ENCODE measurements at places on chromosomes 12 and 14. TPM values are rescaled to one million over a fixed set of nuclear protein-coding genes. Genes with fewer than 3 reads are reported as not detected.

The CLECL1 gene
- not detected for total RNA-seq

The MUCL1 gene
- not detected for total RNA-seq

The GPR65 gene
- total RNA-seq, result 0.04 TPM

The CCDC197 gene
- total RNA-seq, result not detected

The DACT1 gene
- total RNA-seq, result 19.6 TPM

The ZDHHC22 gene
- 0.04 TPM for total RNA-seq

The VWF gene
- 0.20 TPM for total RNA-seq

The MORN3 gene
- total RNA-seq, result 0.27 TPM

- H3K4me3 ChIP-seq, result no peak overlapping the region
- peak overlapping the region; percentile 81 for H3K27ac ChIP-seq
- DNase-seq, result no peak
- no peaks in the 10 kb centered on the region for H3K36me3 ChIP-seq
- H3K4me1 ChIP-seq, result peaks cover 35% of the 10 kb centered on the region
These were observed 67.1 kb downstream of the DERA start for GRCh38 chr12:15977999-15978951.

- H3K4me3 ChIP-seq, result no peak overlapping the region
- no peak overlapping the region for H3K27ac ChIP-seq
- no peak for DNase-seq
- H3K4me1 ChIP-seq, result no peaks in the 10 kb centered on the region
- H3K27me3 ChIP-seq, result no peaks in the 10 kb centered on the region
- H3K36me3 ChIP-seq, result no peaks in the 10 kb centered on the region
These were observed 29.7 kb downstream of the BRAP start for GRCh38 chr12:111656016-111656415.

- H3K4me1 ChIP-seq, result no peaks in the 10 kb centered on the region
- H3K27me3 ChIP-seq, result peaks cover 4% of the 10 kb centered on the region
- H3K27ac ChIP-seq, result no peak overlapping the region
- H3K4me3 ChIP-seq, result no peak overlapping the region
- H3K36me3 ChIP-seq, result no peaks in the 10 kb centered on the region
- DNase-seq, result no peak
These were observed 202.8 kb downstream of the NUAK1 start for GRCh38 chr12:105935981-105936380.

DNA sequence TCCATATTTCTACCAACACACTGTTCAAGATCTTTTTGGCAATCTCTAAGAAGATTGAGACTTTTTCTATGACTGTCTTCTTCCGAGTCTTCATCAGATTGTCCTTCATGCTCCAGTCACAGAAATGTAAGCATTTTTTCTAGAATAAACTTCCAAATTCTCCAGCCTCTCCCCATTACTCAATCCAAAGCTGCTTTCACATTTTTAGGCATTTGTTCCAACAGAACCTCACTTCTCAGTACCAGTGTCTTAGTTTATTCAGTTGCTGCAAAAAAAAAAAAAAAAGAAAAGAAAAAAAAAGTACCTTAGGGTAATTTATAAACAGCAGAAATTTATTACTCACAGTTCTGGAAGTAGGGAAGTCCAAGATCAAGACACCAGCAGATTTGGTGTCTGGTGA, 290.8 kb upstream of the NOVA1 start:
- H3K27me3 ChIP-seq, result no peaks in the 10 kb centered on the region
- H3K27ac ChIP-seq, result no peak overlapping the region
- DNase-seq, result no peak
- H3K36me3 ChIP-seq, result no peaks in the 10 kb centered on the region

DNA sequence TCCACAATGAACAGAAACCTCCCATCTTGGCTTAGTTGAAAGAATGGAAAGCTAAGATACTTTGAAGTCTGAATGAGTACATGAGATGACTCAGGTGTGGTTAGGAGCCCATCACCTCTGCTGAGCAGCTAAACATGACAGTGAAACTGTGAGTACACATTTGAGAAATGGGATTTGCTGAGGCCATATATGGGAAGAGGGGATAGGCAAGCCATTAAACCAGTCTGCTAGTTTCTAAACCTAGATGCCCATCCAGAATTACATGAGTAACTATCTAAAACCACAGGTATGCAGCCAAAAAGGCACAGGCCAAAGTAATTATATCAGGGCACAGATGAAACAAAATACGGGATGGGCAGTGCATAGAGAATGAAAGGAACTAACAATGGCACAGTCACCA, 41.2 kb downstream of the NKX2-1 start:
- no peaks in the 10 kb centered on the region for H3K4me1 ChIP-seq
- no peaks in the 10 kb centered on the region for H3K36me3 ChIP-seq
- H3K27me3 ChIP-seq, result peaks cover 3% of the 10 kb centered on the region
- no peak overlapping the region for H3K27ac ChIP-seq
- no peak overlapping the region for H3K4me3 ChIP-seq

DNA sequence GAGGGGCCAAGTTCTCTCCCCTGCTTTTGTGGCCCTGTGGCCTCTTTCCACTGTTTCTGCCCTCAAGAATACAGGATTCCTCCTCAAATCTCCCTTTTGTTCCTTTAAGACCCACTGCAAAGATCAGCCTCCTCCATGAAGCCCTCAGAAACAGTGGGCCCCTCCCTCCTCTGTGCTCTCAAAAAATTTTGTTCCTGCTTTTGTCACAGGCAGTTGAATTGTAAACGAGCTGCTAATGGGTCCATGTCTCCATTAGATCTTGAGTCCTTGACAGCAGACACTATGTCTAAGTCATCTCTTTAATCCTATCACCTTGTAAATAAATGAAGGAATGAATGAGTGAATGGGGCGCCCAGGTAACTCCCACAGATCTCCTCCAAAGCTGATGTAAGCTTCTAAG, 175.2 kb downstream of the ESRRB start:
- no peak for DNase-seq
- H3K4me1 ChIP-seq, result no peaks in the 10 kb centered on the region
- H3K27ac ChIP-seq, result no peak overlapping the region
- H3K27me3 ChIP-seq, result no peaks in the 10 kb centered on the region

DNA sequence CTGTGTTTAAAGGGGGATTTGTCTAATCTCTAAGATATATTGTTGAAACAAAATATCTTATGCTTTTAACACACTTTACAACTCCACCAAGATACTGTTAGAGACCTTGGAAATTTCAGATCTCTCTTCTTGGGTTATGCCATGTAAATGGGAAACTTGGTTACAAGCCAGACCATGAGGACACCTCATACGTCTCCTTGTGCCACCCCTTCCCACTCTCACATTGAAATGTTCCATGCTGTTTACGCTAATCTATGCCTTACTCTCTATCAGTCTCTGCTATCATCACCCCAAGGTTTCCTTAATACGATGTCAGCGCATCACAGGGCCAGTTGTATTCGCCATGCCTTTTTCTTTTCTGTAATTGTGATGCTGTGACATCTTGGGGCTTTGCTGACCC, 13.4 kb upstream of the DEGS2 start:
- no peak overlapping the region for H3K27ac ChIP-seq
- no peaks in the 10 kb centered on the region for H3K27me3 ChIP-seq
- no peaks in the 10 kb centered on the region for H3K36me3 ChIP-seq
- H3K4me3 ChIP-seq, result no peak overlapping the region
- no peak for DNase-seq

- H3K4me1 ChIP-seq, result no peaks in the 10 kb centered on the region
- no peaks in the 10 kb centered on the region for H3K36me3 ChIP-seq
- H3K27ac ChIP-seq, result no peak overlapping the region
- no peak for DNase-seq
- H3K27me3 ChIP-seq, result no peaks in the 10 kb centered on the region
- no peak overlapping the region for H3K4me3 ChIP-seq
These were observed 370.2 kb downstream of the ADGRD1 start for GRCh38 chr12:131323879-131324278.

GRCh38 chr14:90277581-90278198, 21.3 kb downstream of the PSMC1 start:
- H3K4me3 ChIP-seq, result no peak overlapping the region
- no peaks in the 10 kb centered on the region for H3K27me3 ChIP-seq
- H3K4me1 ChIP-seq, result no peaks in the 10 kb centered on the region
- H3K27ac ChIP-seq, result no peak overlapping the region
- H3K36me3 ChIP-seq, result no peaks in the 10 kb centered on the region
- no peak for DNase-seq

- peak; percentile 18 for DNase-seq
- no peak overlapping the region for H3K4me3 ChIP-seq
- peaks cover 17% of the 10 kb centered on the region for H3K4me1 ChIP-seq
- no peaks in the 10 kb centered on the region for H3K36me3 ChIP-seq
These were observed 5.1 kb upstream of the CNIH1 start for GRCh38 chr14:54446161-54446693.

GRCh38 chr12:8612629-8613028, at the start of gene AICDA:
AICDA (minus strand) TSS chr12:8612859; CDS start chr12:8612767, 92 bp downstream.
- DNase-seq, result no peak
- H3K36me3 ChIP-seq, result no peaks in the 10 kb centered on the region
- no peak within 1 kb of the TSS for H3K4me3 ChIP-seq
- no peaks in the 10 kb centered on the region for H3K4me1 ChIP-seq
- no peaks in the 10 kb centered on the region for H3K27me3 ChIP-seq

DNA sequence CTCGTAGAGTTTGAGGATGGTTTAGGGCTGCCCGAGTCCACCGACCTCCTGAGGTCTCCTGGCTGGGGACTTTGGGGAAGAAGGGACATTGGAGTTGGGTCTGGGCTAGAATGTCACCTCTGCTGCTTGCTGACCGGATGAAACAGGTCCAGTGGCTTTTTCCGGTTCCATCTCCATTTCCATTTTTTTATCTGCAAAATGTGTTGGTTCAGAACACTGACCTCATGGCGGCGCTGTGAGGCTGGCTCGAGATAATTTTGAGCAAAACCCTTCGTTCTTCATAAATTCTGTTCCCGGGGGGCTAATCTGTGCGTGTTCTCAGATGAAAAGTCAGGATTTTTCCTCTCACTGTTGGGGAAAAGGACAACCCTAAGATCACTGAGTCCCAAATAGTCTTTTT, 11.7 kb upstream of the MYL2 start:
- H3K4me3 ChIP-seq, result no peak overlapping the region
- no peak for DNase-seq
- H3K27me3 ChIP-seq, result peaks cover 7% of the 10 kb centered on the region
- no peaks in the 10 kb centered on the region for H3K36me3 ChIP-seq
- H3K27ac ChIP-seq, result no peak overlapping the region

- peak overlapping the region; percentile 16 for H3K27ac ChIP-seq
- DNase-seq, result no peak
- H3K36me3 ChIP-seq, result no peaks in the 10 kb centered on the region
These were observed 148.4 kb upstream of the PLEKHG7 start for GRCh38 chr12:92554158-92555073.

DNA sequence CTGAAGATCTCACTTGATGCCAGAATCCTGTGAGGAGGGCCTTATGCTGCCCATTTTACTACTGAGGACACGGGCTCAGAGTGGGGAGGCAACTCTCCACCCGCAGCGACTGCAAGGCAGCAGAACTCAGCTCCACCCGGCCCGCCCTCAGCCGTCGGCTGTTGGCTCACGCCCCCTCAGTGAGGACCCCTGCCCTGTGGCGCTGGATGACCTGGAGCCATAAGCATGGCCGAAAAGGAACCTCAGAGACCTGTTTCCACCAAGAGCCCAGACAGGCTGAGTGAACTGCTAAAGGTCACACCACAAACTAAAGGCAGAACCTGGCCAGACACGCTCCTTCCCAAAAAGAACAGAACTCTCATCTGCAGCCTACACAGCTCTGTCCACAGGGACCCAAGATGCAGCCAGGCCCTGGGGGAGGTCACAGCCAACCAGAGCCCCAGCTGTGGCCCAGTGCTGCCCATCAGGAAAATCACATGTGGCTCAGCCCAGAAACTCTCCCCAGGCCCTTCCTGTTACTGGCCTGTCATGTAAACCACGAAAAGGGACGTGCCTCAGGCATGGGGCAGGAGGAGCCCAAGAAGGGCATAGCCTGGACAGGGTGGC, 32.8 kb downstream of the CCNK start:
- no peaks in the 10 kb centered on the region for H3K36me3 ChIP-seq
- DNase-seq, result peak; percentile 5
- H3K4me1 ChIP-seq, result peaks cover 4% of the 10 kb centered on the region
- H3K4me3 ChIP-seq, result no peak overlapping the region
- no peaks in the 10 kb centered on the region for H3K27me3 ChIP-seq

DNA sequence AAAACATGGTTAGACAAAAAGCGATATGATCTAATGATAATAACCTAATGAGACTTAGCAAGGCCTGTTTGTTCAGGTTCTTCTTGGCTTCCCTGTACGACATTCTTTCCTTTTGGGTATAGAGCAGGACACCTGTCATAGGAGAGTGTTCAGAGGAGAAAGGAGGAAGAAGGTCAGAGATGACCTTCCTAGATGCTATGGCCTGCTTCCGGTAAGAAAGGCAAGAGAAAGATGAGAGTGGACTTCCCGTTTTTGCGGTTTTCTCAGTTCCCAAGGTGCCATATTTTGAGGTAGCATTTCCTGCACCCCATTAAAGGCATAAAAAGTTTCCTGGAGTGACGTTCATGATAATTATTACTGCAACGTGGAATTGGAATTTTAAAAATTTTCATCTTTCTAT, 8.7 kb downstream of the CLEC4E start:
- H3K27me3 ChIP-seq, result peaks cover 8% of the 10 kb centered on the region
- H3K4me3 ChIP-seq, result no peak overlapping the region
- no peak for DNase-seq
- no peaks in the 10 kb centered on the region for H3K36me3 ChIP-seq
- H3K4me1 ChIP-seq, result no peaks in the 10 kb centered on the region

DNA sequence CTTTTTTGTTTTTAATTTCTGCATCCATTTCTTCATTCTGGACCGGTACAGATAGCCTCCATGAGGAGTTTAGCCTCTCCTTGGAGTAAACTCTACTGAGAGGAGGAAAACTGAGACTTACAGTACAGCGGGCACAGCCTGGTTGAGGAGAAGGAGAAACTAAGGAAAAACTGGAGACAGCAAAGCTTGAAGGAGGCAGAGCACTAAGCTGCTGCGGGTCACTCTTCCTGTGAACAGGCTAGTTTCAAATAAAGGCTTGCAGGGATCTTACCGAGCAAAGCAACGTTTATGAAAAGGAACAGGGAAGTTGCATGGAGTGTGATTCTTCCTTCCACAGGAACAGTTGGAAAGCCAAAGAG, 348 bp upstream of the SSTR1 start:
- H3K4me1 ChIP-seq, result peaks cover 21% of the 10 kb centered on the region
- no peaks in the 10 kb centered on the region for H3K36me3 ChIP-seq
- H3K27me3 ChIP-seq, result peaks cover 45% of the 10 kb centered on the region
- H3K27ac ChIP-seq, result peak overlapping the region; percentile 98
- DNase-seq, result peak; percentile 14
- H3K4me3 ChIP-seq, result peak overlapping the region; percentile 7

DNA sequence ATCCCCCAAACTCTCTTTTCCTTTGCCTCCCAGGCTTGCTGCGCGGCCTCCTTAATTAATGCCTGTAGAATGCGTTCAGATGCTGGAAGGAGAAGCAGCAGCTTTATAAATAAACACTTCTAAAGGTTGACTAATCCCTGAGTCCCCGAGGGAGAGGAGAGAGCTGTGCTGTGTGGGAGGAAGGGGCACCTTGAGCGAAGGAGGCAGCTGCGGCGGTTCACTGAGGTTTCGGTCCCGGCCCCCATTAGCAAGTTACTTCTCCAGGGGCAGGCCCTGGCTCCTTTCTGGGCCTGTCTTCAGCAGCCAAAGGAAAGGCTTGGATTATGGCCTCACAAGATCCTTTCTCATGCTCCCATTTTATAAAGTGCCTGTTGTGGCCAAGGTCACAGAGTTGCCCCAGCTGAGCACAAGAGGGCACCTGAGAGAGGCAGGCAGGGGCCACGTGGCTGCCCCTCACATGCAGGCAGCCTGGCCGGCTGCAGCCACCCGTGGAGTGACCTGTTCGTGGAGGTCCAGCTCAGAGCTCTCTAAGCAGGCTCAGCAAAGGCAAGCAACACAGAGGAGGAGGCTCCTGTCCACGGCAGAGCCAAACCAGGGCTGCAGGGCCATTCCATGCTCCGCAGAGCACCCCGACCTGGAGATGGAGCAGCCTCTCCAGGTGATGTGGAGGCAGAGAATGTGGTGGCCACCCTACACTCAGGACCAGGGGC, 15.0 kb upstream of the CACNA2D4 start:
- H3K27me3 ChIP-seq, result no peaks in the 10 kb centered on the region
- no peak overlapping the region for H3K4me3 ChIP-seq
- peaks cover 12% of the 10 kb centered on the region for H3K4me1 ChIP-seq
- no peaks in the 10 kb centered on the region for H3K36me3 ChIP-seq
- H3K27ac ChIP-seq, result no peak overlapping the region
- DNase-seq, result no peak

Data from hepatocyte (in vitro differentiated cells).